ENCODE measurements at places on chromosomes 4 and X.

GRCh38 chrX:131841496-131842437 is 181.3 kb upstream of the STK26 start:
- DNase-seq, result peak; percentile 27

GRCh38 chr4:30952526-30953219 is 232.5 kb downstream of the PCDH7 start:
- no peak for DNase-seq

DNA sequence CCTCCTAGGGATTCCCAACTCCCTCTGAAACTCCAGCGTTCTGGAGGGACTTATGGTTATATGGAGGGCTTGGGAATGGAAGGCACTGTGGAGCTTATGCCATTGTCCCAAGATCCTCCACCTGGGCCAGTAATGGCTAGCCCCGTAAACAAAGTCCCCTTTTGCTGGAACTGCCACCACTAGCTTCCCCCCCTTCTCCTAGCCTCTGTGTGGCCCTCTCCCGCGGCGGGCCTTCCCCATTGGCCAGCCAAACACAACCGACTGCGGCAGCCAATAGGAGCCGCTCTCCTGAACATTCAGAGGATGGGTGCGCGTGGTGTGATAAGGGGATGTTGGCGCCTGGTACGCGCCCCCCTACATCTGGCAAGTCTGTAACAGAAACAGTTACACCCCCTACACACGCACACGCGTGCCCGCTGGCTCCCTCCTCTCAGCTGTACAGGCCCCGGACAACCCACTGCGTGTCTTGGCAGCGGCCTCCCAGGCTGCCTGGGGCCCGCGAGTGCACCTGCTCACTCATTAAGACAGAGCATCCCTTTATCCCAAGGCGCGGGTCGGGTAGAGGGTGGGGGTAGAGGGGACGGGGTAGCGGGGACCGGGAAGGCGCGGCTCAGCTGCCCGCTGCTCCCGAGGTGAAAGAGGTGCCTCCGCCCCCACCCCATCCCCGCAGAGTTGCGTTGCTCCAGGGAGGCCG is 863 bp upstream of the RAB33A start:
- DNase-seq, result no peak

DNA sequence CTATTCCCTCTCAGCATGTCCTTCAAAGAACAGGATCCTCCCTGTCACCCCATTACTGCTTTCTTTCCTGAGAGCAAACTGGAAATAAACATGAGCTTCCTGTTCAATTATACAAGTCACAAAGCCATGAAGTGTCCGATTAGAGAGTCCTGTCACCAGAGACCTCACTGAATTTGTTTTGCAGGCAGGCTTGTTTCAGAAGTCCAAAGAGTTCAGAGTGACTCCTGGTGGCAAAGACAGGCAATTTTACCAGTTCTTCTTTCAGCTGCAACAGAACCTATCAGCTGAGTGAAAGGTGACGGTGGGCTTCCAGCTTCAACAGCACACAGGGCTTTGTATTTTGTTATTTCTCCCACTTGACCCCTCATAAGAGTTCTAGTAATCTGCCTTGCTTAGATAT is 6.4 kb downstream of the ELK1 start:
- DNase-seq, result no peak

GRCh38 chr4:177680308-177680707 is 238.1 kb upstream of the AGA start:
- no peak for DNase-seq

DNA sequence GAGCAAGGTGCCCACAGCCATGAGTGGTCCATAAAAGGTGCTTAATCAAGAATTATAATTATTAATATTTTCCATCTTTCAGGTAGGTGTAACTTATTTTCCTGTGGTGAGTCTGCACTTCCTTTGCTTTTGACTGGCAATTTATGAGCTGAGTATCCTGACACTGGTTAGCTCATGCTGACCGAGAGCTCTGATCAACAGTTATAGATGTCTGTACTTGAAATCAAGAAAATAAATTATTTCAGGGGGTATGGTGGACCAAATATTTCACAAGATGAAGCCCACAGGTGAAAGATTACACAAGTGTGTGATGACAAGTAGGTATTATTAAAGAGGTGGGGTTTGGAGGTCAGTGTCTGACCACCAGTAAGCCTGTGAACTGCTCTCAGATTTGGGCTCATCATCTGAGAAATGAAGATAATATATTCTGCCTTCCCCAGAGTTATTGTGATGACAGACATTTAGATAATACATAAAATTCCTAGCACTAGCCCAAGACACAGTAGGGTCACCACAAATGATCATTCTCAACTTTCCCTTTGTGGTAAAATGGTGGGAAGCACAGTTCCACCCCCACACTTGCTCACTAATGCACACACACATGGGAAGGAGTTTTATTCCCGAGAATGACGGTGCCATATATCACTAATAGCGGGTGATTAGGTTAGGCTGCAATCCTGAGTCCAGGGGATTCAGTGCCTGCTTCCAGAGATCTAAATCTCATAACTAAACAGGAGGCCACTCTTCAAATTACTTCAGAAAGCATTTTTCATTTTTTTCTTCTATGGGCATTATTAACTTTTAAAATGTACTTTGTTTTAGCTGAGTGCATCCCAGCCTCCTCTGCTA is 34.0 kb upstream of the PACRGL start:
- no peak for DNase-seq

- no peak for DNase-seq
Measured at GRCh38 chrX:40484408-40485091, 96.2 kb upstream of the ATP6AP2 start.

DNA sequence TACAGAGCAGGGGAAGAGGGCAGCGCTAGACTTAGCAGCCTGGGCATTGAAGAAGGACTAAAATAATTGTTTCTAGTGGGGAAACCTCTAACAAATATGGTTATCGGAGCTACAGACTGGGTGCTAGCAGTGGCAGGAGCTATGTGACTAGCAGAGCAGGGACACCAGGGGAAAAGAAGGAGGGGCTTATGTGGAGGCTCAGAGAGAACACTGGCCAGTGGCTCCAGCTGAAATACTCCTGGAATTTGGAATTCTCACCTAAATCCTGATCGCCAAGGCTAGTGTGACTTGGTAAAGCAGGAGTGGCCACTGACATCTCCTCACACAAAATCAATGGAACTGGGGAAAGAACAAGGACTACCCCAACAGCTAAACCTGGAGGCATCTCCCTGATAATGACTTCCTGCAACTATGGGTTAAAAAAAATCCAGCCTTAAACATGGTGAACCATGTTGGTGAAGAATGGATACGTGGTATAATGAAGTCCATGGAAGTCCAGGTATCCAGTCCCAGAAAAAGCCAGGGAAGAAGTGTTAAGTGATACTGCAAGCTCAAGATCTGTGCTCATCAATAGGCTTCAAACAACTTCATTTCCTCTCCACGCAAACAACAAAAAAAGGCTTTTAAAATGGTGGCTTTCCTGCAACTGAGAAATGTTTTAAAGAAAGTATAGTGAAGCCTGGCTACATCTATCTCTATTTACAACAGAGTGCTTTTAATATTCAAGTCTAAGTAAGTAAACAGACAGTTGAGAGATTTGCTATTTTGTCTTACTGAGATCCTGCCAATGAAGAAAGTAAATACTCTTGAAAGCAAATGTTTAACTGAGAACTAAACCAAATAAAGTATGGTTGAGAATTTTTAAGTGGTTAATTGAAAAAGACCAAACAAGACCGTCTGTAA is 1.8 kb downstream of the TAPT1 start:
- DNase-seq, result no peak

- DNase-seq, result peak; percentile 50
Measured at GRCh38 chr4:38387348-38387747, 276.7 kb upstream of the KLF3 start.

DNA sequence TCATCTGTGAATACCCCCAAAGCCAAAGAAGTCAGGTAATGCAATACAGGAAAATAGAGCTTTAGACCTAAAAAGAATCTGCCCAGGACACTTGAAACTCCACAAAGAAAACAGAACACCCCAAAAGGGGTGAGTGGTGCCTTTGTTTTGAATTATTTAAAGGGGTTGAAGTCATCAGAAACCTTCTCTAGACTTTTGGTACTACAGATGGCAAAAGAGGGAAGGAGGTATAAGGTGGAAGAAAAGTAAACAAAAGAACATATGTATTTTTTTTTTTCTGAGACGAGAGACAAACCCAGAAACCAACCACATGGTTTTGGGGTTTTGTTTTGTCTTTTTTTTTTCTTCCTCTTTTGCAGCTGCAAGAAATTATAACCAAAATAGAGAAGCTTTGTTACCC is 1477.8 kb downstream of the C4orf33 start:
- no peak for DNase-seq

GRCh38 chrX:37684426-37684825 is 1.2 kb upstream of the XK start:
- no peak for DNase-seq

DNA sequence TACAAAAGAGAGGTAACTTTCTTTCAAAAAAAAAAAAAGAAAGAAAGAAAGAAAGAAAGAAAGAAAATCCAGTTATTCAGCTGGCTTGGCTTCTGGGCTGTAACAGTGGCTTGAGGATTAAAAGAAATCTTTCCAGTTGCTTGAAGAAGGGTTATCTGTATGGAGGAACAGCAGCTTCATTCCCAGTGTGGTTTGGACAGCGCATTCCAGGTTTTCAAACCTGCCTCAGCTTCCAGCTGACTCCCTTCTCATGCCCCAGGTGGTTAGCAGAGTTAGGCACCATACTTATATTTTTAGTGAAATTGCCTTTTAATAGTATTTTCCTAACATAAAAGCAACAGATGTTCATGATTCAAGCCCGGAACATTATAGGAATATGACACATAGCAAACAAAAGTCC is 48.6 kb downstream of the TMEM164 start:
- DNase-seq, result no peak

DNA sequence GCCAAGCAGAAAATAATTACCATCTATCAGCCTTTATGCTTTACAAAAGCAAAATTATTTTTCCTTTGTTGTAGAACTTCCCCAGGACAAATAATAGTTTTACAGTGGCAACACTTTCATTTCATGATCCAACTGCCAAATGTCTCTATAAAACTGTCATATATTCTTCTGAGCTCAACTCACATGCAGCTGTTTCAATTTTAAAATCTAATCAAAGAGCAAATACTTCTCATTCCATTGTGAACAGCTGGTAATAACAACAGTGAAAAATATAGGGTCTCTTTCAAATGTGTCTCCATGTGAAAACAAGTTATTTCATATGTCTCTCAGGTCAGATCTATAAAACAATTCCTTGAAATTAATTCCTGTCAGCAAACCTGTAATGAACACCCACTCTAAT is 270.6 kb upstream of the SLC7A11 start:
- no peak for DNase-seq

GRCh38 chr4:173731257-173731656 is 201.2 kb upstream of the HAND2 start:
- no peak for DNase-seq

- DNase-seq, result no peak
Measured at GRCh38 chrX:13638826-13639225, 14.1 kb upstream of the TCEANC start.

DNA sequence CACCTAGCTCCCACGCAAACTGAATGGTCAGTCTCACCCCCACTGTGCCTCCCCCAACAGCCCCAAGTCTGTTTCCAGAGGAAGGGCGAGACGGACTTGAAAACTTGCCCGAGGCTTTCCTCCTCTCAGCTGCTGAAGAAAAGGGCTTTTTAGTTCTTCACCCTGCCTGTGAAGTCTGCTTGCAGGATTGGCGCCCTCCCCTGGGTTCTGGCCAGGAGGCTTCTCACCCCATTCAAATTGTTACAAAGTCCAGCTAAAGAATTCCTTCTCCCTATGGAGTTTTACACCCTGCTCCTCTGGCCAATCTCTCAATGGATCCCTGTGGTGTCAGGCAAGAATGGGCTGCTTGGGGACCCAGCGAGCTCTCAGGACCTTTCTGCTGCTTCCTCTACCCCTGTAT is 241.0 kb downstream of the AFF2 start:
- no peak for DNase-seq

DNA sequence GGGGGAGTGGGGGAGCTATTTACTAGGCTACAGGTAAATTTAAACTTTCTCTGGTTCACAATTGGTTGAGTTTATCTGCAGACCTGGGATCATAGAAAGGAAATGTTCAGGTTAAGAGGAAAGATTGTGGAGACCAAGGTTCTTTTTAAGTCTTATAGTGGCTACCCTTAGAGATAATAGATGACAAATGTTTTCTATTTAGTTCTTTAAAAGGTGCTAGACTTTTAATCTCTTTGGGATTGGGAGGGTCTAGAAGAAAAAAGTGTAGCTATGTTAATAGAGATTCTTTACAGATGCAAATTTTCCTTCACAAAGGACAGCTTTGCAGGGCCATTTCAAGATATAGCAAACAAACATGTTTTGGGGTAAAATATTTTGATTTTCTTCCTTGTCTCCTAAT is 76.0 kb downstream of the TEX13C start:
- no peak for DNase-seq

DNA sequence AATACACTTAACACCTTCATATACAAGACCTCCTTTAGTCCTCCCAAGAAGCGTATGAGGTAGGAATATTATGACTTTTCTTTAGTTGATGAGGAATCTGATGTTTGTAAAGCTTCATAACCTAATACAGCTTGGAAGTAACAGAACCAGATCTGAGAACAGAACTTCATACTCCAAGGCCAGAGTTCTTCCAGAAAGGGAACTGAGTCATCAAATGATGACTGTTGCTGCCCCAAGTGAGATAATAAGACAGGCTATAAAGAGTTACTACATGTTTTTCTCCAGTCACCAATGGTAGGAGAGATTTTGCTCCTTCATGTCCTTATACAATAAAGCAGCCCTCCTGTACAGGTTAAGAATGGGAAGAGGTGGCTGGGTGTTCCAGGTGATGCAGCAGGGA is 74.3 kb upstream of the ANXA3 start:
- no peak for DNase-seq

DNA sequence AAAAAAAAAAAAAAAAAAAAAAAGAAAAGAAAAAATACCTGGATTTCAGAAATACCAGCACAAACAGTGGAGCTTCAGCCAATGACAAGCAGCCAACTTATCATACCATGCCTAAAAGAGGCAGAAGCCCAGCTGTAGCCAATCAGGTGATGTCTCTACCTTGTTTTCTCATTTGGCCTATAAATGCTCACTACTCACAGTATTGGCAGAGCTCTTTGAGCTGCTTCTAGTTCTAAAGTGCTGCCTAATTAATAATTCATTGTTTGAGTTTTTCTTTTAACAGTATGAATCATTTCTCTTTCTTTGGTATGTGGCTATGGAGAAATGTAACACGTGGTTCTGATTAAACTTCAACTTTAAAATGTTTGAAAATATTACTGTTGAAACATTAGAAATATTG is 188.8 kb upstream of the TECRL start:
- DNase-seq, result no peak

DNA sequence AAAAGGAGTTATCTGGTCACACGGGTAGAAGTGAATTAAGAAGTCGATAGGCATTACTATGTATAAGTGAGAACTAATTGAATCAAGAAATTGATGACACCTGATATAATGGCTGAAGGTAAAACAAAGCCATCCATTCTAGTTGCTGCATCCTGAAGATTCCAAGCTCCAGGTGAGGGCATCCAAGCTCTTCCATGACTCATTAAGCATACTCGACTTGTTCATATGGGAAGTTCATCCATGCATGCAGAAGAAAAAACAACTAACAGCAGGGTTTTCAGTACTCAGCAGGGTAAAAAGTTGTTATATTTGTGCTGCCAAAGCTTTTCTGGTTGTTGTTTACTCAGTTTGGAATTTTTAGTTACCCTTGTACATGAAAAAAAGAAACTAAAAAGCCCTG is 508.0 kb upstream of the CXorf51A start:
- no peak for DNase-seq
